Activated CD8-positive, alpha-beta memory T cell treated with anti-CD3 and anti-CD28 coated beads, Interleukin-2, amount 10 ng/mL, durations not matched to agents 7 days and 5 days (primary cell): ENCODE measurements at places on chromosomes 7 and 10. TPM values are rescaled to one million over a fixed set of nuclear protein-coding genes. Genes with fewer than 3 reads are reported as not detected.

The GLI3 gene
- total RNA-seq = 0.15 TPM

The MGAM2 gene
- total RNA-seq = not detected

The FUOM gene
- 9.1 TPM for total RNA-seq

The STEAP1B gene
- total RNA-seq = not detected

The PNLIPRP1 gene
- not detected for total RNA-seq

The LAMB4 gene
- total RNA-seq = not detected

The OTUD1 gene
- total RNA-seq = 16.1 TPM

The ITGA8 gene
- not detected for total RNA-seq

The VAX1 gene
- not detected for total RNA-seq

The OR9A2 gene
- not detected for total RNA-seq

The TEX47 gene
- total RNA-seq = not detected

The GAD2 gene
- total RNA-seq = not detected

The CALN1 gene
- not detected for total RNA-seq

The UPK3BL1 gene
- 30.7 TPM for total RNA-seq

The TLL2 gene
- total RNA-seq = not detected

The MRC1 gene
- total RNA-seq = not detected
